ENCODE measurements at places on chromosomes 3 and 15.

GRCh38 chr15:101538996-101539395 is 49.5 kb upstream of the PCSK6 start:
- DNase-seq, result no peak

GRCh38 chr3:157369727-157370421 is 66.8 kb upstream of the PTX3 start:
- no peak for DNase-seq

DNA sequence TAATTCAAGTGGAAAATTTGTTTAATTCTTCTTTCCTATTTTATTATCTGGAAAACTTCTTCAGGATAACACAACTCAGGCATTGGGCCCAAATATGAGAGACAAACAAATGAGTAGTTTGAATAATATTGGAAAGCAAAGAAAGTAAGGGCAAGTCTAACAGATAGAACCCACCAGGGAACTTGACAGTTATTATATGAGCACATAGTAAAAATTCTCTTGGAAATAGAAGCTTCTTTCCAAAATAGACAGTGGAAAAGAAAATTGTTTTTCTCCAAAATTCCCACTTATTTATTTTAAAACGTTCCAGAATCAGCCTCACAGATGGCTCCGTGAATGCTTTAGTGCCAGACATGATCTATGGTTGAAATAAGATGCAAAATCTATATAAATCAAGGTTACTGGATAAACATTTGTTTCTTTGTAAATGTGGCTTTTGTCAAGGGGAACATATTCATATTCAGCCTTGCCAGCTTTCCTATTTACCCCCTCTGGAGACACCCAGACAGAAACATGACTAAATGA is 23.9 kb downstream of the LDHAL6B start:
- no peak for DNase-seq

- no peak for DNase-seq
Observed at GRCh38 chr3:13608969-13609725, 60.2 kb downstream of the FBLN2 start.

- DNase-seq, result no peak
Observed at GRCh38 chr3:196431181-196432136, 768 bp downstream of the UBXN7 start.

GRCh38 chr3:179732661-179733348 is 80.0 kb downstream of the USP13 start:
- no peak for DNase-seq

DNA sequence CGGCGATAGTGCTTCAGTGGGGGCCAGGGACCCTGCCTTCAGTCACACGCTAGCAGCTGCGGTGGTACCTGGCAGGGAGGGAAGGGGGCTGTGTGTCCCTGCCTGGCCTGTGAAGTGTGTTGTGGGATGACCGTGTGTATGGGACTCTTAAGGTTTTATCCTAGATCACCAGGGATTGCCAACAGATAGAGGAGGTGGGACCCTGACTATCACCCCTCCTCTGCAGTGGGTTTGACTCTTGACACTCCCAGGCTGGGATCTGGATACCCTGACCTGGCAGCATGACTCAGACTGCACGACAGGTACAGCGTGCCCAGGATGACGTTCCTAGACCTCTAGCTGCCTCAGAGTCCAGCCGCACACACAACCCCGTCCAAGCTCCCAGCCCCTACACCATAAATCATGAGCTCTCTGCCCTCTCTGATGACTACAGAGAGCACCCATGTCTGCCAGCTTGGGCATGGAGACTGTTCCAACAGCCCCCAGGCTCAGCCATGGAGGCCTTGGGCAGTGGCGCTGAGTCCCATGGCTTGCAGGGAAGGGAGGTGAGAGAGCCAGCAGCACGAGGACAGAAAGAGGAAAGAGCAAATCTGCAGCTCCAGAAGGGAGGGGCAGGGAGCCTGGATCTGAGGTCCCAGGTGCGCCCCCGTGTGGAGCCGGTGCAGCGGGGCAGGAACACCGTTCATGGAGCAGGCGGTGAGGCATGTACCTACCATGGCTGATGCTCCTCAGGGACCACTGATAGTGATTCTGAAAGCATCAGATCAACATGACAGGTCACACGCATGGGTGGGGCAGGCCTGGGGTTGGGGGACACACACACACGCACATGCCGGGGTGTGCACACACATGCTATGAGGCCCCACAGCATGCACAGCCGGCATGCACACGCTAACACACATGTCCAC is 71.0 kb downstream of the ADAMTS7 start:
- DNase-seq, result peak; percentile 79

- DNase-seq, result no peak
Observed at GRCh38 chr3:195718477-195718984, 2.2 kb upstream of the MUC20 start.

DNA sequence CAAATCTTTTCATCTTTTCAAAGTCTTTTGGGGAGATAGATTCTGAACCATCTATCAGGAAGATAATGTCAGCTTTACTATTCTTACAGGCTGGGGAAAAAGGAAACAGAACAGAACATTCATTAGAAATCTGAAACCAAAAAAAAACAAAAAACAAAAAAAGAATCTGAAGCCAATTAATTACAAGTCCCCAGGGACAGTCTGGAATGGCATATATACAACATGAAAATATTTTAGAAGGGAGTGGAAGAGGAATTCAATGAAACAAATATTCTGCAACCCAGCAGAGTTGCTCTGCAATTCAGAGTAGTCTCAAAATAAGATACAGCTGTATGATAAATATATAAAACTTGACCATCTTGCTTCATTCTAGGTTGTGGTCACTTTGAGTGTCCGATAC is 41.7 kb upstream of the CAPN7 start:
- DNase-seq, result no peak

All from RWPE2 (cell line).